Glomerular endothelial cell (primary cell): ENCODE measurements at places on chromosomes 5 and 9. TPM values are rescaled to one million over a fixed set of nuclear protein-coding genes. Genes with fewer than 3 reads are reported as not detected.

Gene OSTF1
- 62.8 and 63.5 TPM in 2 replicates for total RNA-seq

Gene LOX
- 31.0 and 164 TPM in 2 replicates for total RNA-seq

Gene TOPORS
- total RNA-seq: 17.3 and 19.1 TPM in 2 replicates

Gene TNC
- total RNA-seq: 27.0 and 56.0 TPM in 2 replicates

Gene HRCT1
- 0.47 and 0.63 TPM in 2 replicates for total RNA-seq

Gene SLC25A2
- total RNA-seq: 0.76 TPM in 1 of 2 replicates, not detected in the other

Gene AP3B1
- 35.8 and 44.5 TPM in 2 replicates for total RNA-seq

Gene PCSK1
- 2.5 and 6.2 TPM in 2 replicates for total RNA-seq

Gene PHYHD1
- total RNA-seq: 0.23 and 2.9 TPM in 2 replicates

Gene TNPO1
- total RNA-seq: 182 and 199 TPM in 2 replicates
